Kasumi-1 (cell line): ENCODE measurements at places on chromosomes 3 and 15.

DNA sequence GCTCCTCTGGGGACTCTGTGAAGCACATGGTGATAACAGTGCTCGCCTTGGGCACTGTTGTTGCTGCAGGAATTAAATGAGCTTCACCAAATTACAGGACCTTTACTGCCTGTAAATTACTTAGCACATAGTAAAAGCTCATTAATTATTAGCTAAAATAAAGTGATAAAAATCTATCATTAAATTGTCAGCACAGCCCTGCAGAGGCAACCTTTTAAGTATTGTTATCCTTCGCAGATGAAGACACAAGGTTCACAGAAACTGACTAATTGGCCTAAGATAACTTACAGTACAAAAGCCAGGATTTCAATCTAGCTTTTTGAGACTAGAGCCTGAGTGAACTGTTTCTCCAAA is 96.0 kb downstream of the ST6GAL1 start:
- DNase-seq, result no peak

DNA sequence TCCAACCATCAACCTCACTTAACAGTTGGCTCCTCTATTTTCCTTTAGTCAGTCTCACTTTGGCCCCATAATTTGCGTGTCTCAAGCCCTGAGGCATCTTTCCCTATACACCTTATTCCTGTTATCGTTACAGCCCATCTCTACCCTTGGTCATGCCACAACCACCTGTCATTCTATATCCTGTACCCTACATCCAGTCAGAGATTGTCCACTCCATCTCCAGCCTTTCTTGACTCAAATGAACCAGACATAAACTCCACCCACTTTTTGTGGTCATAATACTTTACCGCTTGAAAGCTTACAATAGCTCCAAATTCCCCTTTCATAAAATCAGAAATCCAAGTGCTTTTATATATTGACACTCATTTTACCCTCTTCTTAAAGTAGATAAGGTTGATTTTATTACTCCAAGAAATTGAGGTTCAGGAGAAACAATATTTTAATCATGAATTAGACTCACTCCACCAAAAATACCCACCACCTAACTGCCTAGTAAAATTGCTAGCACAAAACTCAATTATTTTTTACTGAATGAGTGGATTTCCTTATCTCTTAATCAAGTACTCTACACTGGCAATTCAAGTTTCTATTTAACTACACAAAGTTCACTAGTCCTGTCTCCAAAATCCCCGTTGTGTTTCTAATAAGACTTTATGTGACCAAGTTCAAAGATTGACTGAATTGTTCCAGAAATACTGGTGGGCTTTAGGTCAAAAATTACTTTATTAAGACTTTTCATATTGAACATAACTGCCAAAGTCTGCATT is 9.1 kb downstream of the CCR4 start:
- no peak for DNase-seq

GRCh38 chr15:93929375-93930094 is 301.8 kb upstream of the MCTP2 start:
- no peak for DNase-seq

- DNase-seq, result no peak
These were observed 158.5 kb upstream of the TPM1 start for GRCh38 chr15:62883938-62884479.

- no peak for DNase-seq
These were observed 18.7 kb downstream of the PAQR5 start for GRCh38 chr15:69317392-69317841.

DNA sequence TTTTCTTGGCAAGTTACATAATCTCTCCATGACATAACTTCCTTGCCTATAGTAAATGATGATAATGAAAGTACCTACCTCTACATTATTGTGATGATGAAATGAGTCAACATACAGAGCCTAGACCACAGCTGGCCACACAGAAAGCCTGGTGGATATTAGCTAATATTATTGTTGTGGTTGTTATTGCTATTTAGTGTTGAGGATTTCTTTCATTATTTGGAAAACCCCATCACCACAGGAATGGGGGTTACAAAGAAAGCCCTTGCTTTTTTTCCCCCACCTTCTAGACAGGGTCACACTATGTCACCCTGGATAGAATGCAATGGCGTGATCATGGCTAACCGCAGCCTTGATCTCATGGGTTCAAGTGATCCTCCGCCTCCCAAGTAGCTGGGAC is 125.0 kb downstream of the PDZRN3 start:
- DNase-seq, result no peak

GRCh38 chr15:37016231-37016630 is 84.1 kb downstream of the MEIS2 start:
- no peak for DNase-seq

- no peak for DNase-seq
These were observed 390 bp upstream of the TLE3 start for GRCh38 chr15:70098153-70098460.

- peak; percentile 98 for DNase-seq
These were observed 7.9 kb downstream of the FAH start for GRCh38 chr15:80160570-80161156.

DNA sequence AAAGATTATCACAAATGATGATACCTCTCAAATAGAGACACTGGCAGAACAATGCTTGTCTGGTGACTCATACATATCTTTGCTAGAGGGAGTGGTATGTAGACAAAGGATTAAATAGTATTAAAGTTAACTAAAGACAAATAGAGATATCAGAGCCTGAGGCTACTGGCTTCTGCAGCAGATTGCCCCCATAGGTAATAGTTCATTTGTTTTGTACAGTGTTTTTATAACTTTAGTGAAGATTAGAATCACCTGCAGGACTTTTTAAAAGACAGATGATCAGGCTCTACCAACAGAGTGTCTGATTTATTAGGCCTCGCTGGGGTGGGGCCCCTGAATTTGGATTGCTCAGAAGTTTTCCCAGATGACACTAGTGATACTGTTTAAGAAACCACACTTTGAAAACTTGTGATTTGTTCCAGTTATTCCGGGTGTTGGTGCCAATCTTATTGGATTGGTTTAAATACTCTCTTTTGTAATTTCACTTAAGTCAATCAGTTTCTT is 96.4 kb downstream of the NAALADL2 start:
- DNase-seq, result no peak

DNA sequence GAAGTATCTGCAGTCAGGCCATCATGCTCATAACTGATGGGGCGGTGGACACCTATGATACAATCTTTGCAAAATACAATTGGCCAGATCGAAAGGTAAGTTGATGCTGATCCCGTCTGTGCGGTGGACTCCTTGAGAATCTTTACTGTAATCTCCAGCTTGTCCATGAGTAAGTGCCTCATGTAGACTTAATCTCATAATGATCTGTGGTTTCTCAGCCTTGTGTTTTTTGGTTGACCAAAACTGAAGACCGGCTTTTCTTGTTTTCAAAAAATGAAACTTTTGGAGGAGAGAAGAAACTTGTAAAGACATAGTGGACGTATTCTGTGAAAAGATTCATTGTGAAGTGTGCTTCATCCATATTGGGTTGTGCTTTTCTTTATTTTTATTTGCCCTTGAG is 285.7 kb downstream of the LRTM1 start:
- no peak for DNase-seq

GRCh38 chr3:3559786-3560185 is 239.4 kb upstream of the LRRN1 start:
- DNase-seq, result no peak

GRCh38 chr3:156251424-156251823 is 131.0 kb downstream of the KCNAB1 start:
- DNase-seq, result no peak

GRCh38 chr3:101521211-101521701 is 8.2 kb upstream of the SENP7 start:
- DNase-seq, result no peak

- no peak for DNase-seq
These were observed 2.9 kb downstream of the CTNNB1 start for GRCh38 chr3:41202075-41202833.

DNA sequence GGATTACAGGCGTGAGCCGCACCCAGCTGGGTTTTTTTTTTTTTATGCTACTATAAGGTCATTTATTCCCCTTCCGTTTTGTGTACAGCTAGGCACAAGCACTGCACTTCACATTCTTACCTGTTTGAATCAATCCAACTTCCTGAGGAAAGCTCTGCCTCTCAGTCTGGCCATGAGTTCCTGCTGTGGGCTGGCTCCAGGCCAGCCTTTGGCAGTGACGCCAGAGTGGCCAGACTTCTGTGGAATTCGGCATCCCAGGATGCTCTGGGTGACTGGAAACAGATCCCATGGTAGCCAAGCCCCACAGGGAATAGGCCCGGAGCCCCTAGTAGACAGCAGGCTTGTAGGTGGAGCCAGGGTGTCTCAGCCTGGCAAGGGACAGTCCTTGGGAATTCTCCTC is 21.5 kb upstream of the TIMP4 start:
- DNase-seq, result no peak

- no peak for DNase-seq
These were observed 6.8 kb upstream of the LDHAL6B start for GRCh38 chr15:59199626-59200465.

GRCh38 chr15:95194746-95195145 is 963.4 kb downstream of the MCTP2 start:
- DNase-seq, result no peak
